ENCODE measurements at places on chromosomes 3 and 15. TPM values are rescaled to one million over a fixed set of nuclear protein-coding genes. Genes with fewer than 3 reads are reported as not detected.

IGSF10 gene
- polyA plus RNA-seq: not detected

SERPINI2 gene
- polyA plus RNA-seq: 11.4 TPM

CCK gene
- polyA plus RNA-seq: 0.89 TPM

LMOD3 gene
- 0.27 TPM for polyA plus RNA-seq

FAH gene
- 42.5 TPM for polyA plus RNA-seq

PROS1 gene
- polyA plus RNA-seq: 68.0 TPM

EFCC1 gene
- polyA plus RNA-seq: not detected

IL1RAP gene
- polyA plus RNA-seq: 0.81 TPM

WDR53 gene
- polyA plus RNA-seq: 5.4 TPM

Data from small intestine (tissue), 16 donors.